ENCODE measurements at places on chromosomes 12 and 14.

GRCh38 chr12:19550626-19551025 lies 111.3 kb downstream of the AEBP2 start:
- DNase-seq = no peak

- DNase-seq = no peak
These were observed 759.8 kb upstream of the MDGA2 start for GRCh38 chr14:48435221-48435620.

DNA sequence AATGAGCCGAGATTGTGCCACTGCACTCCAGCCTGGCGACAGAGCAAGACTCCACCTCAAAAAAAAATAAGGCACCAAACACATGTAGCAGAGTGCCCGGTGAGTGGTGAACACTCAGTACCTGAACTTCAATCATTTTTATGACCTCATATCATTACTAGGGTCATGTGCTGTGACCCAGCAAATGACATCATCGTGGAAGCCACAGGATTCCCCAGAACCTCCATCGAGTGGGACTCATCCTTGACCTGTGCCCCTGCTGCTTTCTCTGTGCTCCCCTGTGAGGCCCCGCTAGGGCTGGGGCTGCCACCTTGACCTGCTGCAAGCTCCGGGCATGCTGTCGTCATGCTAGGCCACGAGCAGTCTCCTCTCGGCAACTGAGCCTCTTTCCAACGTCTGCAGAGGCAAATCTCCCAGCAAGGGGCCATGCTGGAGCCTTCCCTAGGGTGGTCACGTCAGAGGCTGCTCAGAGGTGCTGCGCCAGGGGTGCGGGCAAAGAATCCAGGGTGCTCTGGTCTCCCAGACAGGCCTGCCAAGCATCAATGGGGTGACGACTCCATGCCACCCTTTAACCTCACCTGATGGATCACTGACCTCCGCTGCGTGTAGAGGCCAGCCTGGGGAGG lies 18.5 kb downstream of the GLTP start:
- DNase-seq = no peak

GRCh38 chr12:132651444-132652100 lies 33.0 kb downstream of the P2RX2 start:
- DNase-seq = no peak

- DNase-seq = no peak
These were observed 68.0 kb downstream of the NIN start for GRCh38 chr14:50762931-50763300.

DNA sequence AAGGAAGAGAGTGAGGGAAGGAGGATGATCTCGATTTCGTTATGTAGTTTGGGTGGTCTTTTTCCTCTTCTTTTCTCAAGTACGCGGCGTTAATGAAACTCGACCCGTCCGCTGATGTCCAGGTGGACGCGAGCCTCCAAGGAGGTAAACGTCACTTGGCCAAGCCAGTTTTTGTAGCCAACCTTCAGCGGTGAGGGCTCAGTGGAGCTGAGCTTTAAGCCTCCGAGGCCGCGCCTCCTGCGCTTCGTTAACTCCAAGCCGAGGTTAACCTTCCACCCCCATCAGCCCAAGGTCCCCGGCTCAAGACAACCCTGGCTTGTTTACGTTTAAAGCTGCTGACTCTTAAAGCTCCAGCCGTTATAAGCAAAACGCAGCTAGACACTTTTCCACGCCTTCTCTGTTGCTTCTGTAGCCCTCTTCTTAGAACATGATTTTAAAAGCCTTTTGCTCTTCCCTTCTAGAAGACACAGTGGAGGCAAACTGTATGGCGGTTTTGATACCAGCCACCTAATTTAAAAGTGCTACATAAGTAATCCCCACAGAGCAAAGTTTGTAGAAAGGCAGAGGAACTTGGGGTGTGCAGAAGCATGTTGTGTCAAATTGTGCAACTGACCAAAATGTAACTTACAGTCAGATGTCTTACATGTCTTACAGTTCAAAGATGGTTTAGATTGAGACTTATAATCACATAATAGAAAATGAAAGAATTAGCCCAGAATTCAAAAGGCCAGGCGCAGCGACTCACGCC lies 923 bp upstream of the ITPR2 start:
- DNase-seq = no peak

DNA sequence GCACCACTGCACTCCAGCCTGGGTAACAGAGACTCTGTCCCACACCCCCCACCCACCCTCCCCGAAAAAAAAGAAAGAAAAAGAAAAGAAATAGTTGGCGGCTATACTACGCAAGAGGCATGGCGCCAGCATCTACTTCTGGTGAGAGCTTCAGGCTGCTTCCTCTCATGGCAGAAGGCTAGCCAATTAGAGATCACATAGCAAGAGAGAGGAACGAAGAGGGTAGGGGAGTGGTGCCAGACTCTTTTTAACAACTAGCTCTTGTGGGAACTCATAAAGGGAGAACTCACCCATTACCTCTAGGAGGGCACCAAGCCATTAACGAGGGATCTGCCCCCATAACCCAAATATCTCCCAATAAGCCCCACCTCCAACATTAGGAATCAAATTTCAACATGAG lies 6.2 kb downstream of the DENND5B start:
- DNase-seq = no peak

DNA sequence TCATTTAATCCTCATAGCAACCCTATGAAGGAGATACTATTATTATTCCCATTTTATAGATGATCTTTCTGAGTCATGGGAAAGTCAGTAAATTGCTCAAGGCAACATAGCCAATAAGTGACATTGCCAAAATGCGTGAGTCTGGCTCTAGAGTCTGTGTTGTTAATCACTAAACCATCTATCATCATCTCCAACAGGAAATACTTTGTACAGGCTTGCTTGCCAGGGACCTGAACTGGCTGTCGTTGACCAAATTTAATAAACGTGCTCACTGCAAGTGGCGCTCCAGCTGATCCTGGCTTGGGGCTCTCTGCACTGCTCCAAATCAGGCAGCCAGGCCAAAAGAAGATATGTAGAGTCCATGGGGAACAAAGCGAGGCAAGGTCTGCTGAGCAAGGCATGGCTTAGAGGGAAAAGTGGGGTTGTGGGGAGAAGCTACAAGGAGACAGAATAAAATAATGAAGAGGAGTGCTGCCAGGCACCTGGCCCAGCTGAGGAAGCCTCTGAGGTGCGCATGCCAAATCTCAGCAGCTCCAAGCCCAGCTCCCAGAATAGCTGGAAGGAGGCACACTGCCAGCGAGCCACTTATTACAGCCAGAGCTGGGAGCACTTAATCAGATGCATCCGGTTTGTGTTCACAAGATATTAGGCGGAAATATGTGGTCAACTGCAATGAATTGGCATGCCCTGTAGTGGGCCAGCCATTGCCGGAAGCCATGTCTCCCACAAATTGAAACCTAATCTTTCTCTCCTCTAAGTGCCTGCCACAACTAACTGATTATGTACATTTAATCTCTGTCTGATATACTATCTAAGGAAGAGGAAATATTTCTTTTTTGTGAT lies 43.3 kb upstream of the PTPRO start:
- DNase-seq = no peak

- DNase-seq = no peak
These were observed 903 bp downstream of the C12orf76 start for GRCh38 chr12:110047297-110047940.

- no peak for DNase-seq
These were observed 9.2 kb upstream of the ADCK1 start for GRCh38 chr14:77790566-77791224.

GRCh38 chr12:77925536-77926108 lies 94.9 kb downstream of the NAV3 start:
- peak; percentile 91 for DNase-seq

GRCh38 chr12:75366629-75367028 lies 24.3 kb upstream of the GLIPR1L2 start:
- no peak for DNase-seq

- no peak for DNase-seq
These were observed 20.3 kb downstream of the MTA1 start for GRCh38 chr14:105439710-105440553.

DNA sequence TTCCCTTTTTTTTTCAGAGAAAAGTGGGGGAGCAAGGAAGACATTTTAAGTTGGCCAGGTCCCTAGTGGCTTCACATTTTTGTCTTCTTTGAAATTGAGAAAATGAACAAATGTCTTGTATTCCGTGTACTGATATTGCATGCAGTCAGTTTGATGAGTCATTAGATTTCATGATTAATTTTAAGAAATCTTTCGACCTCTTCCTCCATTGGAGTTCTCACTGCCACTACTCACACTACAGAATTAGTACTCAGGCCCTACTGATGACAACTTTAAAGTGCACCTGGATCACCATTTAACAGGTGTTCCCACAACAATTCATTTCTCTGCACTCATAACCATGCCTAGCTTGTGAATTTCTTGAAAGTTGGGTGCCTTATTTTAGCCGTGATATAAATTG lies 50.5 kb downstream of the SAMD4A start:
- DNase-seq = no peak
